ENCODE measurements at places on chromosomes 6 and 20.

GRCh38 chr6:22613051-22613450, 43.7 kb downstream of the HDGFL1 start:
- DNase-seq = no peak

- DNase-seq = no peak
Observed at GRCh38 chr6:138837246-138837645, 41.4 kb downstream of the ECT2L start.

GRCh38 chr6:166704171-166704570, 77.1 kb upstream of the RPS6KA2 start:
- DNase-seq = no peak

DNA sequence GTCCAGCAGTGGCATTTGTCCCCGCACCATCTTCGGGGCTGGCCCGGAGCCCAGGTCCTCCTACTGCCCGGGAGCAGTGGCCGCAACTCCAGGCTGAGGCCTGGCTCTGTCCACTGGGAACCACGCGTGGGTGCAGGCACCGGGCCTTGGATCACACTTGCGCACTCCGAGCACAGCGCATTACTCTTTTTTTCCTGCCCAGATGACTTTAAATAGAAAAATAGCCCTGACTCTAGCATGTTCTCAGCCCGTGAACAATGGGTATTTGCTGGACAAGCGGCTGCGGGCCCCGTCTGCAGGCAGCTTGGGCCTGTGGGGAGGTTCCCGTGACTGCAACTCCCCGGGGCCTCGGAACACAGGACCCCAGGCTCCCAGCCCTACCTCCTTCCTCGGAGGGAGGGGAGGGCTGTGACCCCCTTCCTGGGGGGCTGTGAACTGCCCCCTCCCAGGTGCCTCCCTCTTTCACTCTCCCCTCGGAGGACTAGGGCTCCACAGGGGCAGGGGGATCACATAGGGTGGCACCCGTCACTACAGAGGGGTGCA, 162.2 kb downstream of the TBXT start:
- no peak for DNase-seq

- DNase-seq = no peak
Observed at GRCh38 chr20:18267815-18268214, 20.5 kb upstream of the ZNF133 start.

DNA sequence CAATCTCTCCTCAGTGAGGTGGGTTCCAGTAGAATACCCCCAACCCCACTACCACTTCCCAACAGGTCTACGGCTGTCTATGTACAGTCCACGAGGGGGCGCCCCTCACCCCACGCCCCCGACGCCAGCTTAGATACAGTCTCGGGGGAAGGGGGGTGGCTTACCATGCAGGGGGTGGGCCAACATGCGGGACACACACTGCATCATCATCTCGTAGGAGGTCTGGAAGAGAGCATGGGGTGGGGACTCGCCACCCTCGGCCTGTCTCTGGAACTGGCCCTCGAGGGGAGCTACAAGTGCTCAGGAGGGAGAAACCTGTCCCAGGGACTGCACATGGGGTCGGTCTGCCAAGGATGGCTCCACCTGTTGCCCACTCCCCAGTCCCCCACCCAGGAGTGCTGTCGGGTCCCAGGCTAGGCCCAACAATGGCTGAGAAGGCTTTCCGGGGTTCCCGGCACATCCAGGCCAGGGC, 8.5 kb downstream of the MTCH1 start:
- DNase-seq = no peak

DNA sequence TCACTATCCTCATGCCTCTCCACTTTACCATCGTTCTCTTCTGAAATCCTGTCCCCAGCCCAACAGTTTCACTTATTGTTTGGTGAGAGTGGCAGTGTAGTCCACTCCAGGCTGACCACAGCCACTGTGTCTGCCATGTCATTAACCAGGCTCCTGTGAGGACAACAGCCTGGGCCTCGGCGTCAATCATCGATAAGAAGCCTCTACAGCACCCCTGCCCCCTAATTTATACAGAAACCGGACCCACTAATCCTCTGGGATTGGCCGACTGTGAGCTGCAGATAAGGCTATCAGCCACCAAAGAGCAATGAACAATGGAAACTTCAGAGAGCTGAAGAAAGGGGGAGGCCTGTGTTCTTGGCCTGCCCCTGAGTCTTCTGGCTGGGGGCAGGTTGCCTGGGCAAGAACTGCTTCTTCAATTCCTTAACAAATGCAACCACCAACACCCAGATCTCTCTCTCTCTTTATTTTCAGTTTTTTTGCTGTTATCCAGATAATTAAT, 3.4 kb downstream of the EGFL8 start:
- DNase-seq = no peak

DNA sequence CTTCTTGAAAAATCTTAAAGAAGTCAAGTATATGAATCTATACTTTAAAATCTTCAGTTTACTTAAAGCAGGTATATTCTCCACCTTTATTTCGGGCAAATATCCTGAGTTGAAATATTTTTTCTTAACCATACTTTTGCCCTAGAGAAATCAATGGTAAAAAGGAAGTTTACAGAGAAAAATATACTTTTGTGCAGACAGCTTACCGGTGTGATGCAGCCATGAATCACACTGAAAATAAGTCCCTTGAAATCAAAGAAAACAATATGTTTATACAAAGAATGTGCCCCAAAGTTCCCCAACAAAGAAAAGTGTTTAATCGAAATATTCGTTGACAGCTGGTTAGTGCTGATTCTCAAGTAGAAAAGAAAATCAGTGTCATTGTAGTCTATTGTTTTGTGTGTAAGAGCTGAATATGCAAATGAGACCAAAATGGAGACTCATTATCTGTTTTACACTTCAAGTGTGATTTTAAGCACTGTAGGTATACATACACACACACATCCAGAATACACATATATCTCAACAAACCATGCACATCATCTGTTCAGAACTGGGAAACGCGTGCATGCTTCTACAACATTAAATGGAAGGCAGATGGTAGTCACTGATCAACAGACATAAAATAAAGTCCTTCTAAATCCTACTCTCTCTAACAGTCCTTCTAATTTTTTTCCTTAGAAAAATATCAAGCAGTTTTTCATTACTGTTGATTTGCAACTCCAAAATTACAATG, 73.3 kb downstream of the BTBD9 start:
- DNase-seq = no peak

GRCh38 chr6:38047562-38047961, 228.0 kb downstream of the ZFAND3 start:
- no peak for DNase-seq

GRCh38 chr20:29874476-29875202, 1382.8 kb upstream of the DEFB115 start:
- no peak for DNase-seq

DNA sequence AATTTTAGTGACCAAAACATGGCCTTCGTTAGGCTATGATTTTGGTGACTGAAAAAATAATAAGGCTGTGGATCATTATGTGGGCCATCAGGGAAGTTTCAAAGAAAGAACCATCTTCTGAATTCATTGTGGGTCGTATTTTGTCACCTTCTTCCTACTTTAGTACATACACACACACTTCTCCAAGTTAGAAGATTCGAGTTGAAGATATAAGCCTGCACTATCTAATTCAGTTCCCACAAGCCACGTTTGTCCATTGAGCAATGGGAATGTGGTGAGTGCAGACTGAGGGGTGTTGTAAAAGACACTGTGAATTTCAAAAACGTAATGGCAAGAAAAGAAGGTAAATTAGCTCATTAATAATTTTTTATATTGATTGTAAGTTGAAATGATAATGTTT, 766.0 kb downstream of the KIF16B start:
- no peak for DNase-seq

GRCh38 chr6:33974471-33974870, 170.7 kb upstream of the MLN start:
- no peak for DNase-seq

- no peak for DNase-seq
Observed at GRCh38 chr20:1569415-1569881, 11.9 kb upstream of the SIRPD start.

- DNase-seq = no peak
Observed at GRCh38 chr6:144317736-144318135, 32.6 kb downstream of the UTRN start.

DNA sequence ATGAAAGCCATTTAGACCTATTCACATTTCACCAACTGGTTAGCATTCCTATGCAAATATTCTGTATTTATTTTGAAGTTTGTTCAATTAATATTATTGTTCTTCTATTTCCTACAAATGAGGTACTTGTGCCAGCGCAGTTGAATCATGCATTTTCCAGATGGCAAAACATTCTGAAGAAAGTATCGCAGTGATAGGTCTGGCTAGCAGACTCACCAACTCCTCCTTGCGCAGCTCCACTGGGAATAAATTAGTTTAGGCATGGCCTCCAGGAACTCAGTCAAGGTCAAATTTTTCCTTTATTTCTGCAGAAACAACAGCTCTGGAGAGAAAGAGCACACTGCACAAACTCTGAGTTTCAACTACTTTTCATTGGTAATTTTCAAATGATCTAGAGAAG, 437.7 kb downstream of the COL12A1 start:
- DNase-seq = no peak

GRCh38 chr6:42744351-42744893, 1.5 kb downstream of the TBCC start:
- no peak for DNase-seq

DNA sequence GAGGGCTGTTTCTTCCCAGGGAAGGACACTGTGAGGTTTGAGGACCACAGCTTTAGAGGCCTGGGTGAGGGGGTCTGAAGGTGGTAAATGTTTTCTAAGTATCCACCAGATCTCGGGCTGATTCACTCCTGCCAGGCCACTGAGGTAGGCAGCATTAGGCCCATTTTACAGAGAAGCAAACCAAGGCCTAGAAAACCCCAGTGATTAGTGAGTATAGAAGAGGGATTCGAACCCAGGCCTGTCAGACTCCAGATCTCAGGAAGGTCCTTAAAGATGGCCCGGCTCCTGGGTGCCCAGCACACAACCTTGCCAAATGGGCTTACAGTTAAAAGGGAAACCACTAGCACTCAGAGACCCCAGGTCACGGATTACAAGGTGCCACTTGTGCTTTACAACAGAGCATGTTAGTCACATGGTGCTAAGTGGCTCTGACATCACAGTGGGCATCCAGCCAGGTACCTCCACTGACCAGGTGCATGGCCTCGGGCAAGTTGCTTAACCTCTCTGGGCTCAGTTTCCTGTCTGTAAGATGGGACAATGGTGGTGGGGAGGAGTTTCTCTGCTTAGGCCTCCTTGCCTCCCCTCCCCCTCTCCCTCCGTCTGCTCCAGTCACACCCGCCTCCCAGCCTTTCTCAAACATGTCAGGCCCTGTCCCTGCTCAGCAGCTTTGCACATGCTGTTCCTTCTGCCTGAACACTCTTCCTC, 18.8 kb upstream of the SIRPA start:
- DNase-seq = no peak

- no peak for DNase-seq
Observed at GRCh38 chr20:63106108-63106764, 99.5 kb upstream of the BHLHE23 start.

- no peak for DNase-seq
Observed at GRCh38 chr20:21981597-21982344, 276.3 kb downstream of the PAX1 start.

GRCh38 chr6:158631678-158632537, 12.6 kb downstream of the DYNLT1 start:
- DNase-seq = no peak

Measured in amygdala (tissue), 56 donors.